D341Med (cell line): ENCODE measurements at places on chromosomes 5 and 9.

DNA sequence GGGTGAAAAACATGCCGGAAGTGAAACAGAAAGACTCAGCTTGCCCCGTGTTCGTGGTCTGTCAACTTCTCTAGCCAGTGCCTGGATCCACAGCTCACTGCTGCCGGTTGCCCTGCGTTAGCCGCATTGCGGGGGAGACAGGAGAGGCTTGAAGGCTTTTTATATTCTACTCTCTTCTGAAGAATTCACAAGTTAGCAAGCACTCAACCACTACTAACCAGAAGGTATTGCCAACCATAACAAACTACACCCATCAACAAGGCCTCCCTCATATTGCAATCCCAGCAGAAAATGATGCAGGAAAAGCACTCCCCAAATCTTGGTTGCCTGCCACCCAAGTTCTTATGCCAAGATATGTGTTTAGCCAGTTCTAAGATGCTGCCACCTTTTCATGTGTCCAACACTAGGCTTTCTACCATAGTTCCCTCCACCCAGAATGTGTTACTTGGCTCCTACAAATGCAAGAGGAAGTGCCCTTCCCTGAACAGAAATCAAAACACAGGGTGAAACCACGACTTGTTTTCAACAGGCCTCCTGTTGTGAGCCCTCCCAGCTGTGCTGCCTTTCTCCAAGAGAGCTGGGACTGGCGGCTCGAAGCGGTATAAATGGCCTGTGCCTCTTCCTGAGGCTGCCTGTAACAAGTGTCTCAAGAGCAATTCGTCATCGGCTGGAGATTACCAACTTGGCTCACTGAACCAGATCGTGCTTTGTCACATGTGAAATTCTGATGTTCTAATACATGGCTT lies 129.0 kb downstream of the SNX18 start:
- no peak for DNase-seq

DNA sequence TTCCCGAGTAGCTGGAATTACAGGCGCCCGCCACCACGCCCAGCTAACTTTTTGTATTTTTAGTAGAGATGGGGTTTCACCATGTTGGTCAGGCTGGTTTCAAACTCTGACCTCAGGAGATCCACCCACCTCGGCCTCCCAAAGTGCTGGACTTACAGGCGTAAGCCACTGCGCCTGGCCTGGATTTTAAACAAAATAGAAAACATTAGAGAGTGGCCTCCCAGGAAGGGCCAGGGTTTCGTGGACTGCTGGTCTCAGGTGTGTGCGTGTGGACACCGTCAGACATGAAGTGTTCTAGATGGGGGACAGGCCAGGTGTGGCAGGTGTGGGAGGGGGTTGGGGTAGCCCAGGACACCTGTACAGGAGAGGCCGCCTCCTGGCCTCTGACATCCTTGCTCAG lies 7.0 kb upstream of the GBGT1 start:
- peak; percentile 18 for DNase-seq

- DNase-seq, result no peak
Measured at GRCh38 chr9:122954253-122954691, 13.5 kb downstream of the RABGAP1 start.

- peak; percentile 79 for DNase-seq
Measured at GRCh38 chr9:93154293-93154903, 20.3 kb upstream of the NINJ1 start.

DNA sequence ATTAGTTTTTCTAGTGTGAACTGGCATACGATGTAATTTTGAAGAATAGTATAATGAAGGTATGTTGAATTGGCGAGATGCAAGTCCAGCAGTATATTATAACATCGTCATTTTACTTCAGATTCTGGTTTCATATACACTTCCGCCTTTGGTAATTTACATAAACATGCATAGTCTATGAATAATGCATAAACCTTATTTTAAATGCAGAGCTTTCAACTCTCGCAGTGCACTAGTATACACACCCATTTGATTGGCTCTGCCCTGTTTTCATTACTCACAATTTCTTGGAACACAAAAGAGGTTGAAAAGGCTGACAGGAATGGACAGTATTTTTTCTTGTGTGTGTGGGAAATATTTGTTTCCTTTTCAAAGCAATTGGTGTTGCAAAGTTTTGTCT lies 128.9 kb upstream of the CCNH start:
- DNase-seq, result no peak

DNA sequence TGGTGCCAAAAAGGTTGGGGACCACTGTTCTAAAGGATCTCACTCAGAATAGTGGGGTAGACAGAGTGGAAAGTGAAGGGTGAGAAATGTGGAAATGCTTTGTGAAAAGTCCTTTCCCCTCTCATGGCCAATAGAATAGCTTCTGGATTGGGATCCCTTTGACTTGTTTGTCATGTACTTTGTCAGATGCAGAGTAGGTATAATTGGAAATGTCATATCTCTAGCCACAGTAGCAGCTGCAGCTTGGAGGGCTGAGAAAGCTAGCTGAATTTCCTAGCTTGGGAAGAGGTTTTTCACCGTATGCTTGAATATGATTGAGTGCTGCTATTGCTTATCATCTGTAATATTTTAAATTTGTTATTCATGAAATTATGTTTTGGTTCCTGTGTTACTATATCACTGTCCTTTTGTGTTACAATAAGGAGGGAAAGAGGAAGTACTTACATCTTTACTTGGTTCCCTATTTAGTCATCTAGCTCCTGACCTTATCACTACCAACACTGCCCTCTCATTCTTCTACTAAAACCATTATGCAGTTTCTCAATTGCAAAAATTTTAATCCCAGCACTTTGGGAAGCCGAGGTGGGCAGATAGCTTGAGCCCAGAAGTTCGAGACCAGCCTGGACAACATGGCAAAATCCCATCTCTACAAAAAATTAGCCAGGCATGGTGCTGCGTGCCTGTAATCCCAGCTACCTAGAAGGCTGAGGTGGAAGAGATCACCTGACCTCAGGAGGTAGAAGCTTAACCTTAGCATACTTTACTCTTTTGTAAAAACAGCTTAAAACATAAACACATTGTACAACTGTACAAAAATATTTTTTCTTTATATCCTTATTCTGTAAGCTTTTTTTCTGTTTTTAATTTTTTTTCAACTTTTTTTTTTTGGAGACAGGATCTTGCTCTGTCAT lies 12.4 kb downstream of the SLC30A5 start:
- DNase-seq, result no peak

GRCh38 chr9:89679016-89679415 lies 74.2 kb downstream of the GADD45G start:
- no peak for DNase-seq

GRCh38 chr5:138824924-138825863 lies 49.9 kb downstream of the LRRTM2 start:
- peak; percentile 41 for DNase-seq

DNA sequence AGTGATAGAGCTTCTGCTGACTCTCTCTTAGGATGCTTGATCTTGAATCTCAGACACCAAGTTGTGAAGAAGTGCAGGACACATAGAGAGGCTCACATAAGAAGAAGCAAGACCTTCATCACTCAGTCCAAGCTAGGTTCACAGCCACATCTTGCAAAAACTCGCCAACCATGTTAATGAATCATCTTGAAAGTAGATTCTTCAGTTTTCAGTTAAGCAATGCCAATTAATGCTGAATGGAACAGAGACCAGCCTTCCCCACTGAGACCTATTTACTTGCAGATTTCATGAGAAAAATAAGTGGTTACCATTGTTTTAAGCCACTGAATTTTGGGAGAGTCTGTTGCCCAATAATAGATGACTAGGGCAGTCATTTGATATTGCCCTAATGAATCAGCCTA lies 217.7 kb upstream of the EDIL3 start:
- no peak for DNase-seq

GRCh38 chr9:3088219-3088618 lies 244.3 kb upstream of the PUM3 start:
- no peak for DNase-seq

DNA sequence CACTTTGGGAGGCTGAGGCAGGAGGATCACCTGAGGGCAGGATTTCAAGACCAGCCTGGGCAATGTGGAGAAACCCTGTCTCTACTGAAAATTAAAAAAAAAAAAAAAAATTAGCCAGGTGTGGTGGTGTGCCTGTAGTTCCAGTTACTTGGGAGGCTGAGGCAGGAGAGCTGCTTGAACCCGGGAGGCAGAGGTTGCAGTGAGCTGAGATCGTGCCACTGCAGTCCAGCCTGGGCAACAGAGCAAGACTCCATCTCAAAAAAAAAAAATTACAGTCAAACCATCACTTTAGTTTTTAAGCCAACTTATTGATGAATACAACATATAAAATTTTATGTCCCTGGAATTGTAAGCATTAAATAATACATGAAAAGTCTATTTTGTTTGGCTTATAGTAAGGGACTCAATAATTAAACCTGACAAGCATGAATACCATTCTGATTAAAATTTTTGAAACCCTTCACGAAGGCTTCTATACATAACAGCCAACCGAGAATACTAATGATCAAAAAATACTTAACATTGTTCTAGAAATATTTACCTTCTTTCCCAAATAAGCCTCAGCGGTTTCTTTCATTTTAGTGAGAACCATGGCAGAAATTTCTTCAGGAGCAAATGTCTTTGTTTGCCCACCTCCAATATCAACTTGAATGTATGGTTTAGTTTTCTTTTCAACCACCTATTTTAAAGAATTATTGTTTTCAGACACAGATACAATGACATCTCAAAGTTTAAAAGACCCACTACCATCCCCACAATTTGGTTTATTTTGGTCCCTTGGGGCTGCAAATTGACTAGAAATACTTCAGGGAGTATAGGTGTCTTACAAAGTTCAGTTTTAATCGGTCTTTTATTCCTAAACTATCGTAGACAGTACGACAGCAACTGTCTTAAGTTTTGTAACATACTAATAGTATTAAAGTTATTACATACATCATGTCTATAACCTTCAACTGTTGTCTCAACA lies 1.2 kb downstream of the HSPA5 start:
- no peak for DNase-seq

GRCh38 chr9:101449071-101449721 lies 13.6 kb upstream of the ALDOB start:
- peak; percentile 94 for DNase-seq

DNA sequence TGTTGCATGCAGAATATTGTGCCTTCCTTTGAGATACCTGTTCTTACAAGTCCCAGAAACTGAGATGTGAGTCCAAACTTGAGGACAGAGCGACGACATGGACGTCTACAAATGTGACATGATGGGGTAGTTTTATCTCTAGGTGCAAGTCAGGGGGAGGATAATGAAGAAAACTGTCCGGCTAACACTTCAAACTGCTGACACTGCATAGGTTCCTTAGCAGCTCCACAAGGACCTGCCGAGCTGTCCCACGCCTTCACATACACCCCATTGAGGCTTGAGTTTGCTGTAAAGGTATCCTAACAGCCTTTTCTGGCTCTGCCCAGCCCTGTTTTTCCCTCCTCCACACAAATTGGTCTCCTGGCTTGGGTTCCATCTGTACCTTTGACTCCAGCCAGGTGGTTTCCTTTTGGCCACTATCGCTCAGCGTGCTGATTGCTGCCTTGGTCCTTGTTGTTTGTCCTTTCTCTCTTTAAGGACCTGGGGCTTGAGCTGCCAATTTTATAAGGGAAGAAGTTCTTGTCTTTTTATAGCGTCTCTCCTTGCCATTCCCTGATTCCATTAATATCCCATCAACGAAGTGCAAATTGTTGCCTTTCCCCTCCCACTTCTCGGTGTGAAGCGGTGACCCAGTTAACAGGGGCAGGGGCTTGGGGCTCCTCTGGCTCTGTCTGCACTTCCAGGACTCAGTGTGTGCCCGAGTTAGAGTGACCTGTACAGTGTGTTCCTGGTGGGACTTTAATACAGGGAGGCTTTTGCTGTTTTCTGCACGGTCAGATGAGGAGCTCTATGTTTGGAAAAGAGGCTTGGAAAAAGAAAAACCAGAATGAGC lies 100.3 kb downstream of the PCSK1 start:
- no peak for DNase-seq

GRCh38 chr9:134637241-134637640 lies 4.4 kb upstream of the COL5A1 start:
- DNase-seq, result no peak

DNA sequence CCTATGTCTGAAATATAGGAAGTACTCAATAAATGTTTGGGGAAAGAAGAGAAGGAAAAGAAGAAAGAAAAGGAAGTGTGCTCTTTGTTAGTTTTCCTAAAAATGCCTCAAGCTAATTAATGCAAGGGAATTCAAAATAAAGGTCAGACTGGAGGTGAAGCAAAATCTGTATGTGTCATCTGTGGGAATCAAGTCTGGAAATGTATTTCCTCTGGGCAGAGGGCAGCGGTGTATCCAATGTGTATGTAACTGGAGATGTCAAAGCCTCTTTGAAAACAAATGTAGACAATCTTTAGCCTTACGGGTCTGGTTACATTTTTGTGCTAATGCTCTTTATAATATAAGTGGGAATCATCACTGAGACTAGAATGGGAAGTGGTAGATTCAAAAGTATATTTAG lies 471.4 kb downstream of the MAN2A1 start:
- no peak for DNase-seq

DNA sequence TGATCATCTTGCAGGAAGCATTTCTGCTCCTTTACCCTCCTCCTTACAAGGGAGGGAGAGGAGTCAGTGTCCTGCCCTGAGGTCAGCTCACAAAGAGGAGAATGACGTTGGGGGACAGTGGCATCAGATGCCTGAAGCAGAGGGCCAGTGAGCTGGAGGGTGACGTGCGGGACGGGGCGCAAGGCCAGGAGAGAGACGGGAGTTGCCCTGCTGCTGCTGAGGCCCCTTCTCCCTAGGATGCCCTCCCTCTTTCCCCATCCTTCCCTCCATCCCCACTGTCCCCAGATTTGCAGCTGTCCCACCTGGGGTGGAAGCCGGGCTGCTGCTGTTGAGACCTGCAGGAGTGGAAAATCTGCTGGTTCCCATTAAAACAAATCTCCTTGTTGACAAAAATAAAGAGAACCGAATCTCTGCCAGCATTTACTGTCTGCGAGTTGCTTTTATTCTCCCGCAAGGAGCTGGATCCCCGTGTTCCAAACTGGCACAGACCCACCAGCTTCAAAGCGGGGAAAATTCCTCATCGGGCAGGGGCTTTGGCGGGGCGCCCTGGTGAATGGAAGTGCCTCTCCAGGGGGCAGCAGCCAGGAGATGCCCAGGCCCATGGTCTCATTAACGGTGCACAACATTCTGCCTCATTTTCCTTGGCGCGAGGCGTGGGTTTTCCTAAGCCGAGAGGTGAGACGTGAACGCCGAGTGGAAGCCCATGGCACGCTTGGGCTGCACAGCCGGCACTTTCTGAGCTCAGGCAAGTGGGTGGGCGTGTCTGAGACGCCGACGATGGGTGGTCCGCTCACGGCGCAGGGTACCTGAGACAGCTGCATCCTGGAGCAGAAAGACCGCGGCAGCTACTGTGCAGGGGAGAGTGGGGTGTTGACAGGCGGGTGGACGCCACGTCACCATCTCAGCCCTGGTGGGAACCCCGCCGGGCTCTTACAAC lies 13.9 kb upstream of the COL5A1 start:
- DNase-seq, result no peak

DNA sequence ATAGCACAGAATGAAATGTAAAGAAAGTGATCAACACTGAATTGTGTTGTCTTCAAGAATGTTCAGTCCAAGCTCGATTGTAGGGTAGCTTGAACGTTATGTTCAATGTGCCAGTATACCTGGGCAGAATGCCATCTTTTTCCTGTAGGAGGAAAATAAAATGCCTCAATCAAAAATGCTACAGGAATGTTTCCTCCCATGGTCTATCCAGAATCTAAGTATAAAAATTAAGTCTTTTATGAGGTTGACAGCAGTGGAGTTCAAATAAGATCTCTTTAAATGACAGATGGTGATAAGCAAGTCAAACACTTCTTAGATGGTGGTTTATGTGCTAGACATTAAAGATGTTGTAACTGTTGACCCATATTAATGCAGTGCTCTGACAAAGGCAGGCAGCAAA lies 488.6 kb downstream of the CSNK1G3 start:
- DNase-seq, result no peak

- no peak for DNase-seq
Measured at GRCh38 chr9:649128-650074, 192.1 kb upstream of the DMRT1 start.

- no peak for DNase-seq
Measured at GRCh38 chr5:80985600-80986228, 25.6 kb downstream of the RASGRF2 start.
